ENCODE measurements at places on chromosomes 3 and 15.

- DNase-seq: no peak
These were observed 313.9 kb downstream of the FGF12 start for GRCh38 chr3:192413461-192413860.

- no peak for DNase-seq
These were observed 147.9 kb upstream of the ABI3BP start for GRCh38 chr3:101141135-101141534.

GRCh38 chr3:177320765-177321247, 123.5 kb upstream of the TBL1XR1 start:
- DNase-seq: no peak

DNA sequence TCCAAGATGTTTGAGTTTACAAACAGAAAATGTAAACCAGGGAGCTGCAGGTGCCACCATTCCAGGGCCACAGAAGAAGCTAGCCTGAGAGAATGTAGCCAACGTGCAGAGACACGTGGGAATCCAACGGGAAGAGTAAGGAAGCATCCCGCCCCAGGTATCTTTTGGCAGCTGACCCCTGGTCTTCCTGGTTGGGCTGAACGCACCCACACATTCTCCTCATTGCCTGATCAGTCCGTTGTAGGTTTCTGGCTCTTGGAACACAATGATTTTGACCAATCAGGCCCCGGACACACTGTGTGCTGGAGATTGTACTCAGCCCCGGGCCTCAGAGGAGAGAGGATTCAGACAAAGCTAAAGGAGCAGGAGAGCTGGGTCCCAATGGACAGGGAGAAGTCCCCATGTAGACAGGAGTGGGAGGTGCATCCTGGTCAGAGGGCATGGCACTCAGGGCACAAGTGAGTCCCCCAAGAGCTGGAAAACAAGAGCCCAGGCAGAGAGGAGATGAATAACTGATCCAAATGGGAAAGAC, 102.3 kb downstream of the TPRA1 start:
- no peak for DNase-seq

DNA sequence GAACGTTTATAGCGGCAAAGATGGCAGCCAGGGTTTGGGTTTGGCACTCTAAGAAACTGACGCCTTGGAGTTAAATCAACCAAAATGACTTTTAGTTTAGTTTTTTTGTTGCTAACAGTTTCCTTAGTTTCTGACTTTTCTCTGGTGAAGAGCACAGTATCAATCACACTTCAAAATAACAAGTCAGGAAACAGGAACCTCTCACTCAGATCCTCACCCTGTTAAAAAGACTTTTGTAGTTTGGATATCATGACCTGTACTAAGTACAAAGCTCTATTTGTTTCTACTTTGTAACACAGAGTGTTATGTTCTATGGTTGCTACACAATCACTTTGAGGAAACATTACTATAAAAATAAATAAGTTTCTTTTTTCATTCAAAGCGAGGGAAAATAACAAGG, 51.1 kb downstream of the ATP10A start:
- DNase-seq: no peak

GRCh38 chr3:150451329-150452048, 43.4 kb downstream of the TSC22D2 start:
- no peak for DNase-seq

GRCh38 chr15:73694419-73694818, 10.2 kb downstream of the CD276 start:
- no peak for DNase-seq

- no peak for DNase-seq
These were observed 158.4 kb downstream of the TIGIT start for GRCh38 chr3:114452256-114452655.

DNA sequence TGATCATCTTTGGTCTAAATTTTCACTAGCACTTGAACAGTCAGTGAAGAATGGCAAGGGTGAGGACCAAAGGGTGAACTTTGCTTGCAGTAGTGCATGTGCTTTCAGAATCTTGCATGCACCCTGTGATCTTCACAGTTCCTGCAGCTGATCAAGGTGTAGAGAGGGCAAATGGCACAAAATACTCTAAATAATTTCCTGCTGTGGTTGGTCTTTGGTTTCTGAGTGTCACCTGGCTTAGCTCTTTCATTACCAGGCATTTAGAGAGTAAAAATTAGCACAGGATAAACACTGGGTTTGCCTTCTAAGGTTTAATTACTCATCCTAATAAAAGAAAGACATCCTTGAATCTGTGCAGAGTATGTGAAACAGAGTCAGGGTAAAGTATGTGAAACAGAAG, 11.4 kb downstream of the TIPARP start:
- no peak for DNase-seq

GRCh38 chr15:48119277-48119676, 1.5 kb upstream of the SLC24A5 start:
- DNase-seq: no peak

- DNase-seq: no peak
These were observed 2.7 kb downstream of the SMAD6 start for GRCh38 chr15:66704803-66705153.

DNA sequence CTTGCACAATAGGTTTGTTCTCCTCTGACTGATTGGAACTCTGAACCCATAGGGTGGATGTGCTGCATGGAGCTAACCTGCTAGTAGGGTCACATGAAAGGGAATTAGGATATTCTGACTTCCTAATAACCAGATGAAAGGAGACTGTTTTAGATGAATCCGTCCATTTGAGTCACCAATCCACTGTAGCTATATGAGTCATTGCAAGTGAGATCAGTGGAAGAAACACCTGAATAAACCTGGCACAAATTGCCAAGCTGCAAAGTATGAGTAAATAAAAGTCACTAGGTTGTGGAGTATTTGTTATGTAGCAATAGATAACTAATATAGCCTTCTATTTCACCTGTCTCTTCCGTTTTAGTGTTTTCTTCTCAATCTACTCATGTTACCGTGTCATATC, 584.4 kb downstream of the PDCD6IP start:
- peak; percentile 1 for DNase-seq

GRCh38 chr3:9249273-9250192, at the start of gene SRGAP3:
TSS of gene SRGAP3 (minus strand) at chr3:9249646. CDS start at chr3:9248951, 695 bp downstream.
- peak; percentile 75 for DNase-seq

GRCh38 chr3:194711286-194711685, 25.6 kb downstream of the FAM43A start:
- no peak for DNase-seq

GRCh38 chr15:99310745-99311144, 59.5 kb downstream of the LRRC28 start:
- no peak for DNase-seq

Measured in retinal pigment epithelial cell (primary cell).